ENCODE measurements at places on chromosomes 6 and 20.

GRCh38 chr20:59822291-59823029 lies 111.0 kb downstream of the SYCP2 start:
- no peak for DNase-seq

GRCh38 chr6:36794713-36795065 lies 44.6 kb downstream of the CPNE5 start:
- DNase-seq: no peak

DNA sequence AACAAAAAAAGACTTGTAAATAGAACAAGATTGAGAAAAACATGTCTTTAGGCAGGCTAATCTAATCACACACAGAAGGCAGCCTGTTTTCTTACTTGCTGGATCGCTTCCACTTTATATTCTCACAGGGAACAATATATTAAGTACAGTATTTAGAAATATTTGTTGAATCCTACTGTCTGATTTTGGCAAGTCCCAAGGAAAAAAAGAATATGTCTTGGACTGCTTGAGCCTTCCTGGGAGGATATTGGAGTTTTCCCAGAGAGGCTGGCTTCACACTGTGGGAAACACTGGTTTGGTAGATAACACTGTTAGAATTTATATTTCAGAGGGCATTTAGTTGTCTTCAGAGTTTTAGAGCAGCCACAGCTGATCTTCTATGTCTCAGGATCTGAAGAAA lies 229.7 kb downstream of the PRL start:
- DNase-seq: no peak

DNA sequence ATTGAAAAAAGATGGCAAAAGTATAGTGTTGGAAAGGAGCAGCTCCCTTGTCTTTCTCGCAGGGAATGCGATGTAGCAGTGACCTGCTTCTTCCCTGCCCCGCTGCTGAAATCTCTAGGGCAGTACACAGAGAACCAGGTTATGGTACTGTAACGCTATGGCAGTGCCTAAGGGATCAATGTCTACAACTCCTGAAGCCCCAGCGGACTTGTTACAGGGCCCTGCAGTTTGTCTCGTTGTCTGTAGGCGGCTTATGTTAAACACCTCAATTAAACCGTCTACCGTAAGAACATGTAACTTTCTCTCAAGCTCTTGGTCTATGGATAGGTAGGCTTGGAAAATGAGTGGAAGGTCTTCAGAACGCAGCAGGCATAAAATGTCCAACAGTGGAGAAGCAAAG lies 44.8 kb upstream of the SLC17A4 start:
- DNase-seq: no peak

GRCh38 chr6:160882791-160883279 lies 108.7 kb upstream of the MAP3K4 start:
- no peak for DNase-seq

- no peak for DNase-seq
Measured at GRCh38 chr20:17959257-17959627, 9.4 kb downstream of the SNX5 start.

- no peak for DNase-seq
Measured at GRCh38 chr6:152112491-152113261, 305.2 kb downstream of the ESR1 start.

- no peak for DNase-seq
Measured at GRCh38 chr6:142906945-142907470, 38.0 kb downstream of the HIVEP2 start.

- DNase-seq: peak; percentile 94
Measured at GRCh38 chr6:52574709-52575501, 2.0 kb downstream of the TRAM2 start.

GRCh38 chr6:56214703-56215101 lies 32.7 kb downstream of the COL21A1 start:
- DNase-seq: no peak

- DNase-seq: no peak
Measured at GRCh38 chr20:56986931-56987720, 279.3 kb downstream of the BMP7 start.

GRCh38 chr6:151436300-151436699 lies 15.6 kb downstream of the RMND1 start:
- DNase-seq: no peak
